ENCODE measurements at places on chromosomes 12 and 14.

DNA sequence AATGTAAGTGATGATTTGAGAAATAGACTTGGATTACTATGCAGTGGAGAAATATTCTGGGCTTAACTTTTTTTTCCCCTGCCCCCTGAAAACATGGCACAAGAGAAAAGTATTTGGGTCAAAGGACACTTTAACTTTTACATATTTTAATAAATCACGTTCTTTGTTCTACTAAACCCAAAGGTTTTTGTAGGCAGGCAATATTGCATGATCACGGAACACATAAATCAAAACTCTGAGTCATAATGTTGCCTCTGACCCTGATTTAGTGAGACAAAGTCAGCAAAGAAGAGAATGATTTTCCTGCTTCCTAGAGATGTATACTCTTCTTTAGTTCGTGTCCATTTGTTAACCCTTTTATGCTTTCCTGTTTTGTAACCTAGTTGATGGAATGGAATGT, 38.0 kb downstream of the ABCD2 start:
- DNase-seq, result no peak

- DNase-seq, result no peak
Measured at GRCh38 chr12:3336606-3337311, 154.2 kb upstream of the PRMT8 start.

- no peak for DNase-seq
Measured at GRCh38 chr12:69024413-69024812, 91.4 kb upstream of the CPM start.

DNA sequence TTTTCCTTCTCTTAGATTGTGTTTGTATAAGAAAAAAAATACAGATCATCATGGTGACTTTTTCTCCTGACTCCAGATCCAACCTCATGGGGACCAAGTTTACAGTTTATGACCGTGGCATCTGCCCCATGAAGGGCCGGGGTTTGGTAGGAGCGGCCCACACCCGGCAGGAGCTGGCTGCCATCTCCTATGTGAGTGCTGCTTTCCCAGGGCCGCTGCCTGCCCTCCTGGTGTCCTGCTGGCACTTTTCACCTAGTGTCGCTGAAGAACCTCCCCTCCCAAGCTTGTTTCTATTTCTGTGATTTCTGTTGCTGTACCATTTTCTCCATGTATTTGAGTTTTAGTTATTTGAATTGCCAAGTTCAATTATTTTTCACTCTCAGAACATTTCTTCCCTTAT, 24.8 kb upstream of the TEAD4 start:
- DNase-seq, result no peak

DNA sequence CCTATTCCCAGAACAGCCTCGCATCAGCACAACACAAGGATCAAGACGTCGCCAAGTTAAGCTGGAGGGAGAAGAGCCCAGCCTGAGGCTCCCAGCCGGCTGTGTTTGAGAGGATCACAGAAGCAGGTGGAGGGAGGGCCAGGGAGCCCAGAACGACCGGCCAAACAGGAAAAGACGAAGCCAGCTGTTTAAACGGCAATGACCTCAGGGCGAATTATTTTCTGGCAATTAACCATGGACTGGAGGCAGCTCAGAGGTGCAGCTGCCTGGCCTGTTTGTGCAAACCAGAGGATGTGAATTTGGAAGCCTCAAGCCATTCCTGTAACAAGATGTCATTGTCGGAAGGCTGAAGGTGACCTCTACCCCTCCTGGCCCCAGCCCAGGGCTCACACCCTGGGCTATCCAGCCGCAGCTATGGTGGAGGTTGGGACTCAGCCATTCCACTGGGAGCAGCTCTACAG, 175.8 kb upstream of the PRMT8 start:
- no peak for DNase-seq

GRCh38 chr12:91222746-91223145, 40.1 kb upstream of the DCN start:
- DNase-seq, result no peak

DNA sequence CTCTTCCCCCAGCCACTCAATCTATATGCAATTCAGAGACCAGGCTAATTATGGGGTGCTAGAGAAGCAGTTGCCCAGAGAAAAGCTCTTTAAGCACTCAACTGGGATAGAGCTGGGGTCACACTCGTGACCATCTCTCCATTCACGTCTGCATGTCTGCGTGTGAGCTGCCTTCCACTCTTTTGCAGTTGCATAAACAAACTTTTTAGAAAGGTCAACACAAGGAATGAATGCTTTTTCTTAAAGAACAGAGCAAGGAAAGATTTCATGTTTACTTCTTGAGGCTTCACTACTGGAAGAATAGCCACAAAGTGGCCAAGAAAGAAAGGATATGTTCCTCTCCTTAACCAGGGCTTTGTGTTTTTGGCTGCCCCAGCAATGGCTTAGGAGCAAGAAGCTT, 151.1 kb downstream of the SAMD4A start:
- no peak for DNase-seq
